Left renal cortex interstitium (tissue), 4 donors: ENCODE measurements at places on chromosomes 7 and 10. TPM values are rescaled to one million over a fixed set of nuclear protein-coding genes. Genes with fewer than 3 reads are reported as not detected.

The PCLO gene
- polyA plus RNA-seq, result 8.0 TPM

The SFTPA1 gene
- not detected for polyA plus RNA-seq

GRCh38 chr10:125102821-125103220 is 57.5 kb downstream of the CTBP2 start:
- no peak for DNase-seq

DNA sequence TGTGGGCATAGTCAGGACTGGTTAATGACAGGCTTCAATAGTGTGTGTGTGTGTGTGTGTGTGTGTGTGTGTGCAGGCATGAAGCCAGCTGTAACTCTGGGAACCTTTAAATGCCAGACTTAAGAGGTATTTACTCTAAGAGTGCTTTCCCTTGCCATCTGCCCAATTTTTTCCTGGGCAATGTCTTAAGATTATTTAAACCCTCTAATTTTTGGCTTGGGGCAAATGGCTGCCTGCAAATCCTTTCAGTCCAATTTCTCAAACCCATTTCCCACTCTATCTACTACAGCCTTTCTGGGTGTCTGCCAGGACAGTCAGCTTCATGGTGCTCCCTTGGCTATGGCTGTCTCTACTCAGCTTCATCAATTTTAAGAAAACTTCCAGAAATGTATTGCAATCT is 62.6 kb upstream of the C1GALT1 start:
- DNase-seq, result no peak
